Mesothelial cell of epicardium (in vitro differentiated cells): ENCODE measurements at places on chromosomes 4 and X. TPM values are rescaled to one million over a fixed set of nuclear protein-coding genes. Genes with fewer than 3 reads are reported as not detected.

DNA sequence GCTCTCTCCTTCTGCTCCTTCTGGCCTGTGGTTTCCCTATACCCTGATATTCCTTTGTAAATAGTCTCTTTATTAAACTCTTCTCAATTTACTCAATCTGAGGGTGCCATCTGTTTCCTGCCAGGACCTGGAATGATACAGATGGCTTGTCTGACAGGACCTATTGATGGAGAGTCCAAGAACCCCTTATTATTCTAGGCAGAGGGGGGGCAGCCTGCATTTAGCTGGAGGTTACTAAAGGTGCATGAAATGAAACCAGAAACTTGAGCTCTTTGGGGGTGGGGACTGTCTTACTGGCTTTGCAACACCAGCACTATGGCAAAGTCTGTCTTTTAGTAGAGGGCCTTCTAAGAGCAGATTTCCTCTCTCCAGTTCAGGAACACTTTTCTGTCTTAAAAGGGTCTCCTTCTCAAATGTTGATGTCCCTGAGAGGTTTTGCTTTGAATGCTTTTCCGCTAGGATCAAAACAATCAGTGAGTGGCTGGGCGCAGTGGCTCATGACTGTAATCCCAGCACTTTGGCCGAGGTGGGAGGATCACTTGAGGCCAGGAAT, 162.5 kb upstream of the MED14 start:
- DNase-seq, result no peak

GRCh38 chr4:183770906-183771305, 111.8 kb downstream of the TRAPPC11 start:
- DNase-seq, result no peak

- DNase-seq, result no peak
Measured at GRCh38 chr4:139668658-139669201, 3.1 kb downstream of the MGST2 start.

DNA sequence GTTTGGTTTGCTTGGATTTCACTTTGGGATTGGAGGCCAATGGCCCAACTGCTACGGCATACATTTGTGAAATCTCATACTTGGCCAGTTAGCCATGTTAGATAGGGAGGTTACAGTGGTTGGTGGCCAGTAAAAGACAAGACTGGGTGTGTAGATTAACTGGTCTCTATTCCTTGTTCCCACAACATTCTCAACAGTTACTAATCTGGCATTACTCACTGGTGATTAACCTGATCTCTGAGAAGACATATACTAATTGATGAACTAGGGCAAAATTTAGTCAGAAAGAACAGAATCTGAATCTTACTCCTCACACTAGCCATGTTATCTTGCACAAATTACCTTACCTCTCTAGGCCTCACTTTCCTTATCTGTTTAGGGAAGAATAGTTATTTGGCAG, 33.4 kb downstream of the GATB start:
- no peak for DNase-seq

DNA sequence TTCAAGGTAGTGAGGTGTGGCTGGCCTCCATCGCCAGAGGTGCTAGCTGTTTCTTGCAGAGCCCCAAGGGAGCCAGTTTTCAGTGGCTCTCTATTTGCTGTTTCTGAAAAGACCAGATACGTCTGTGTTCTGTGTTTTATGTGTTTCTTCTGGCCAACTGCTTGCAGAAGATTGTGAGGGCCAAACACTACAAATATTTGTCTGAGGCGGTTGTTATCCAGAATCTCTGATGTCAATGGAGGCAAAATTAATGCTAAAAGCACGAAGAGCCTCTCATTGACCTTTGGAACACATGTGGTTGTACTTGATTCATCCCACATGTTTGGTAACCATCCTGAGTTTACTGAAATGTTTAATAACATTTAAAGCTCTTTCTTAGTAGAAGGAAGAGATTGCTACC, 113.9 kb downstream of the CT47B1 start:
- DNase-seq, result no peak

- peak; percentile 32 for DNase-seq
Measured at GRCh38 chr4:7424553-7425111, 10.1 kb downstream of the PSAPL1 start.

GRCh38 chr4:114091546-114091945, 112.1 kb upstream of the ARSJ start:
- no peak for DNase-seq

GRCh38 chr4:7959078-7959477, 19.4 kb upstream of the AFAP1 start:
- DNase-seq, result no peak

- DNase-seq, result no peak
Measured at GRCh38 chr4:181968371-181968770, 274.8 kb upstream of the TENM3 start.

DNA sequence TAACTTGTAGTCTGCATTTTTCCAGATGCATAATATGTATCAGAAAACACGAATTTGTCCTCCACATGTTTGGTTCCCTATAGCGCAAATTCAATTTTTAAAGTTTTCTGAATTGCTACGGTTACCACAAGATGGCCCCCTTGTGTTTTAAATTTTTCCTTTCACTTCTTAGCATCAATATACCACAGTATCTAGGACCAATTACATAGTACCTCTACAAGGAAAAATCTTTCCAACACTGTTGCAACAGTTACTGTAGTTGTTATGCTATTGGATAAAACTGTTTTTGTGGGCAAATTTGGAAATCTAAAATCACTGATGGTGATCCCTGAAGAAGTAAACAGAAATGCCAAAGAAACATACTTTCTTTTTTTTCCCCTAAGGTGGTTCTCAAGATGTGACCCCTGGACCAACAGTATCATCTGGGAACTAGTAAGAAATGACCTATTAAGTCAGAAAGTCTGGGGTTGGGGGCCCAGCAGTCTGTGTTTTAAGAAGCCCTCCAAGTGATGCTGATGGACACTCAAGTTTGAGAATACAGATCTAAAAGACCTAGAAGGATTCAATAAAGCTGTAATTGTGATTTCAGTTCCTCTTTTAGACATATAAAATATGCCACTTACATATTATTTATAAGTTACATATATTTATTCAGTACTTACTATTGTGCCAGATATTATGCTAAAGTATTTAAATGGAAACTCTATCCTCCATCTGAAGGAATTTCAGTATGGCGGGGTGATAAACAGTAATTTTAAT, 3.1 kb downstream of the ZGRF1 start:
- no peak for DNase-seq

DNA sequence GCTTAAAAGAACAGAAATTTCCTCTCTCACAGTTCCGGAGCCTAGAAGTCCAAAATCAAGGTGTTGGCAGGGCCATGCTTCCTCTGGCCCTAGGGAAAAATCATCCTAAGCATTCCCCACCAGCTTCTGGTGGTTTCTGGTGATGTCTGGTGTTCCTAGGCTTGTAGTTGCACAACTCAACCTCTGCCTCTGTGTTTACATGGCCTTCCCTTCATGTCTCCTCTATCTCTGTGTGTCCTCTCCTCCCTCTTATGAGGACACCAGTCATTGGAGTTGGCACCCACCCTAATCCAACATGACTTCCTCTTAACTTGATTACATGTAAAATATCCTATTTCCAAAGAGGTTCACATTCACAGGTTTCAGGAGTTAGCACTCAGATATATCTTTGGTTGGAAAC, 15.4 kb downstream of the LRP2BP start:
- no peak for DNase-seq

DNA sequence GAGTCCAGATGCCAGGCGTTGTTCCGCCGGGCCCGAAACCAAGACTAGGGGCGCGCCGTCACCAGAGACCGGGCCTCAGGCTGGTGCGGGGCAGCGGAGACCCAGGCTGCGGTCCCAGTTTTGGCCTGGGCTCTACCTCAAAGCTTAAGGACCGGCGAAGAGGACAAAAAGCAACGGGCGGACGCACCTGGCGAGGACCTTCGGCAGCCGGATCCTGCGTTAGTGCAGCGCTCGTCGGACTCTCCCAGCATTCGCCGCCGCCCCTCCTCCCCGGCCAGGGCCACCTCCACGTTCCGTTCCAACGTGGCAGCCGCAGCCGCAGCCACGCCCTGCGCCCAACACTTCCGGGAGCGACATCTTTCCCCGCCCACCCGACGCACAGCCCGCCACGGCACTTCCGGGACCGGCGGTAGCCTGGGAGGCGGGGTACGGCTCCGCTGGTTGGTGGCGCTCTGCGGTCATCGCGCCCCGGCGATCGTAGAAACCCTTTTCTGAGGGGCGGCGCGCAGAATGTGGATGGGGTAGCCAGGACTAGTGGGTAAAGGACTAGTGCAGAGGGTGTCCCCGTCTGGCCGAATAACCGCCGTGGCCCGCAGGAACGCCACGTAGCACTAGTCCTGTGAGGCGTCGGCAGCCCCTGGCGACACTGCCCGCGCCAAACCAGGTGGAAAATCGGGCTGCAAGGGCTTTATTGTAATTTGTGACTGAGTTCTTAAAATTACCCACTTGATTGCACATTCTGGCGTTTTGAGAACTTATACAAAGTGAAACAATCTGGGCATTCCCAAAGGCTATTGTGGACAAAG, at the start of gene SEC31A:
Gene SEC31A (minus strand): TSS at position 253 of the 806 bp plus-strand sequence. CDS start 9,217 bp downstream, outside the sequence.
- DNase-seq, result peak; percentile 89

GRCh38 chrX:8189096-8189830, 18.2 kb upstream of the VCX2 start:
- DNase-seq, result no peak

GRCh38 chrX:8743126-8743732, 11.3 kb upstream of the ANOS1 start:
- DNase-seq, result peak; percentile 66

- DNase-seq, result no peak
Measured at GRCh38 chr4:108693211-108693610, 42.8 kb downstream of the OSTC start.

DNA sequence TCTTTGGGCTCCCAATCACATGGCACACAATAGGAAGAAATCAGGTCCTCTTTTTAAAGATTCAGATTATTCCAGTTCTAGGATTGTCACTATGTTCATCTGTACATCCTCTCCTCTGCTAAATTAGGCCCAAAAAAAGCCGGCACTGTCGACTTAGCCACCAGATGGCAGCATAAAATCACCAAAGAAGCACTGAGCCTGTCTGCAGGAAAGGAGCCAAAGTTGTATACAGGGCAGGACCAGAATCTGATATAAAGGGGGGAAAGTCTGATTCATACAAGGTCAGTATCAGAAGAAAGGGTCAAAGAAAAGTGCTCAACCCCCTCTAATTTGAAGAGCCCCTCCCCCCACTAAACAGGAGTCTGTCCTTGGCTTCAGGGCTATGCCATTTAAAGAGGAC, 292.5 kb downstream of the CHIC1 start:
- peak; percentile 78 for DNase-seq

DNA sequence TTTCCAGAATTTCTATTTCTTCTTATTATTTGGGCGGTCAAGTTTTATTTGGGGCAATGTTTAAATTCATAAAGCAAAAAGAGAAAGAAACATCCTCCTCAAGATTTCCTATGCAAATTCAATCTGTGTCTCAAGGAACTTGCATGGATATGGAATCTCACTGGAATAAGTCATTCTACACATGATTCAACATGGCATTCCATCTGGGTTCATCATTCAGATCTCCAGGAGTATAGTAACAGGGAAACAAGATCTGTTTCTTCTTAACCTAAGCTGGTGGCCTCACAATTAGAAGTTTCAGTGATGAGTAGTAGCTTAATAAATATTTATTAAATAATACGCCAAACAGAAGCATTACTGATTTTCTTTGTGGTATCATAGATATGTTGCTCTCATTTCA, 19.8 kb downstream of the KLHL34 start:
- no peak for DNase-seq

DNA sequence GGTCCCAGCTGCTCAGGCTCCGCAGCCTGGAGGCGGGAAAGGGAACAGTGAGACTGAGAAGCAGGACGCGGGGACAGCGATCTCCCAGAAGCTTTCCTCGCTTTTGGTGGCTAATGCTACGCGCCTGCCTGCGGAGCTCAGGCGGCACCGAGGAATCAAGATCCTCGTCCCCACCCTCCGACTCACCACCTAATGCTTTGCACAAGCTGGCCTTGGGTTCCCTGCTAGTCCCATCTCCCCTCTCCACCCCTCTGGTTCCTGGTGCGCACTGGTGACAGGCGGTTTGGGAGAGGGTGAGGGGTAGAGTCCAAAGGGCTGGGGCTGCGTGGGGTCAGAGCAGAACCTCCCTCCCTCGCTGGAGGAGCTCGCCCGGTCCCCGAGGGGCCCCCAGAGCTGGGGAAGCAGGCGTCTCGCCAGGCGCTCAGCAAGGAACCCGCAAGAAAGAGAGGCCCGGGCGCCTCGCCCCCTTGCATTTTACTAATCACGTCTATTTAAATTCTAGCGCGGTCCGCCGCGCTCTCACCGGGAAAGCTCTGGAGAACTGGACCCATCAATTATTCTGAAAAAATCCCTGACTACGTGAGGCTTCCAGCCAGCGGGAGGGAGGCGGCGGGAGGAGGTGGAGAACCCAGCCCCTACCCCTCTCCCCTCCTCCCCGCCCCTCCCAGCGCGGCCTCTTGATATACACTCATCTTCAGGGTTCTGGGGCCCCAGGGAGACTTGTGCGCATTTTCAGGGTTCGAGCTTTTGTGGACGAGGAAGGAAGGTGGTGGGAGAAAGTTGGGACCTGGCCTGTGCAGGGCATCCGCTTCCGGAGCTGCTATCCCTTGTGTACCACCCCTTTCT, 9.1 kb downstream of the POU4F2 start:
- no peak for DNase-seq

DNA sequence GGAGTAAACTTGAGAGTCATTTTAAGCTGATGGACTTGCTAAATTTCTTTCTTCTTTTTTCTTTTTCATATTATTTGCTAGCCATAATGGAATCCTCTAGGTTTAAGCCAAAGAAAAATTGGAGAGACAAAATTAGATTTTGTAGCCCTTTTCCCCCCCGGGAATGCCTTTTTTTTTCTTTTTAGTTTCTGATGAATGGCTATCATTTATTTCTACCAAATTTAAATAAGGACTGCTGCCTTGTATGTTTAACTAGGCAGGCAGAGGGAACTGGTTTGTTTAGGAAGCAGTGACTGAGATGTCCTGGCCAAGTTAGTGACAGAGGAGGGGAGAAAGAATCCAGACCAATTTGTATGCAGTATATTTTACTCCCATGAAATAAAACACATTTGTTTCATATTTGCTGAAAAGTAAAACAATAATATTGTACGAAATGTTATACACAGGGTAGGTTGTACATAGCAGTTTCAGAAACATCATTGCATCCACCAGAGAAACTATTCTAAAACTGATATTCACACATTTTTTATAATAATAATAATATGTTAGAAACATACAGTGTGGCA, 5.7 kb downstream of the PITX2 start:
- no peak for DNase-seq

F11 gene
- 0.11 TPM in 1 of 3 replicates, not detected in the others for total RNA-seq

SRPX2 gene
- total RNA-seq, result 13.7 to 16.2 TPM (median 15.1 TPM) in 3 replicates

IGFBP7 gene
- 98.5 to 114 TPM (median 107 TPM) in 3 replicates for total RNA-seq

STATH gene
- not detected in 3 replicates for total RNA-seq

CFAP299 gene
- 0.22 TPM in 1 of 3 replicates, not detected in the others for total RNA-seq

MAGEA12 gene
- total RNA-seq, result not detected in 3 replicates

XIAP gene
- 38.1 to 45.6 TPM (median 42.4 TPM) in 3 replicates for total RNA-seq

FAM184B gene
- 0.04 TPM in 2 of 3 replicates, not detected in the other for total RNA-seq

TMEM35A gene
- total RNA-seq, result 6.2 to 6.8 TPM (median 6.7 TPM) in 3 replicates

HSFX3 gene
- total RNA-seq, result not detected in 3 replicates

SOWAHD gene
- 0.38 TPM in 2 of 3 replicates, not detected in the other for total RNA-seq

NPY1R gene
- total RNA-seq, result 0.45 to 0.62 TPM (median 0.56 TPM) in 3 replicates

KCND1 gene
- 5.1 to 6.1 TPM (median 5.6 TPM) in 3 replicates for total RNA-seq

ABLIM2 gene
- 2.7 to 3.5 TPM (median 3.1 TPM) in 3 replicates for total RNA-seq

GAB1 gene
- 44.6 to 45.9 TPM (median 45.0 TPM) in 3 replicates for total RNA-seq

USP17L18 gene
- total RNA-seq, result not detected in 3 replicates

RIPPLY1 gene
- not detected in 3 replicates for total RNA-seq

FAM3A gene
- 39.1 to 42.9 TPM (median 41.1 TPM) in 3 replicates for total RNA-seq
